NCI-H526 treated with DMSO at 0.1 percent for 48 hours (cell line): ENCODE measurements at places on chromosomes 7 and 10.

GRCh38 chr7:109898-110556 lies 82.3 kb upstream of the FAM20C start:
- DNase-seq = no peak

GRCh38 chr10:48887982-48888381 lies 51.7 kb downstream of the LRRC18 start:
- no peak for DNase-seq

GRCh38 chr10:30750971-30751677 lies 121.6 kb upstream of the LYZL2 start:
- DNase-seq = no peak

GRCh38 chr10:3330663-3331062 lies 158.1 kb upstream of the PITRM1 start:
- no peak for DNase-seq

GRCh38 chr7:139721417-139721816 lies 56.4 kb downstream of the HIPK2 start:
- no peak for DNase-seq

GRCh38 chr7:141370650-141371049 lies 180.6 kb upstream of the AGK start:
- DNase-seq = no peak

DNA sequence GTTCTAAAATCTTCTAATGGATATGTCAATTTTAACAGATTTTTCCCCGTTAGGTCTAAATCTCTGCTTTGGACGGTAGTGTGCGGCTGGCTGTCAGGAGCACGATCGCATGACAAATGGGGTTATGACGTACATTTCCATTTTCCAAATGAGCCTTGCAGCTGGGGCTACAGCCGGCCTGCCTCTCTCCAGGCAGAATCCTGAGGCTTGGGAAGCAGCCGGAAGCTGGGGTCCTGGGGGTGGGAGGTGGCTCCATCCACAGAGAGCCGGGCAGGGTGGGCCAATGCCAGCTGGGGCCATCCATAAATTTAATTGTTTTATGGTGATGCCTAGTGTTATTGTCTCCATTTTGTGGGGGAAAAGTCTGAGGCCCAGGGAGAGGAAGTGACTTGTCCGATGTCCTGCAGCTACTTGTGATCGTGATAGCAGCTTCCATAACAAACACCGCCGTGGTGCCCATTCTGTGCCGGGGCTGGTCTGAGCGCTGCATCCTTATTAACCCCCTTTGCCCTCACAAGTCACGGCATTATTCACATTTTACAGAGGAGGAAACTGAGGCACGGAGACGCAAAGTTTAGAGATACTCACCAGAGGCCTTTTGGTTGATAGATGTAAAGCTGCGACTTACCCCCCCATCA lies 53.0 kb upstream of the EBF3 start:
- DNase-seq = no peak

DNA sequence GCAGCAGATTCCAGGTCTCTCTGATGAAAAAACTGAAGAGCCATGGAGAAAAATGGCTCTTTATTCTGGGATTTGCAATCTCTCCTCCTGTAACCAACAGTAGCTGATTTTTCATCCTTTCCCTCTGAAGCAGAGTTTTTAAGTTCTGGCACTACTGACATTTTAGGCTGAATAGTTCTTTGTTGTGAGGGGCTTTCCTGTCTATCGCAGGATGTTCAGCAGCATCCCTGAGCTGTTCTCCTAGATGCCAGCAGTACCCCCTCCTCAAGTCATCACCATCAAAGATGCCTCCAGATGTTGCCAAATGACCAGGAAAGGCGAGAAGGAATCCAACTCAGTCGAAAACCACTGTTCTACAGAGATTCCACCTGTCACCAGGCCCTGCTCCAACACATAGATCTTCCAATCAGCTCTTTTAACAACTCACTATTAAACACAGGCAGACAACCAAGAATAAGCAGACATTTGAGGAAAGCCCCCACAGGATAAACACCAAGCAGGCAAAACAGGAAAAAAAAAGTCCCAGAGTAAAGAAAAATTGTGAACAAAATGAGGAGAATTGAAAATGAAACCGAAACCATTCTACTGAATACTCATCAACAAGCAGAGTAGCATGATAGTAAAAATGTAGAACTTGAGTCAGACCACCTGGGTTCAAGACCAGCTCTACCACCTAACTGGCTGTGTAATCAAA lies 124.8 kb downstream of the MPP7 start:
- no peak for DNase-seq

GRCh38 chr10:101856626-101857025 lies 13.0 kb upstream of the KCNIP2 start:
- DNase-seq = no peak

DNA sequence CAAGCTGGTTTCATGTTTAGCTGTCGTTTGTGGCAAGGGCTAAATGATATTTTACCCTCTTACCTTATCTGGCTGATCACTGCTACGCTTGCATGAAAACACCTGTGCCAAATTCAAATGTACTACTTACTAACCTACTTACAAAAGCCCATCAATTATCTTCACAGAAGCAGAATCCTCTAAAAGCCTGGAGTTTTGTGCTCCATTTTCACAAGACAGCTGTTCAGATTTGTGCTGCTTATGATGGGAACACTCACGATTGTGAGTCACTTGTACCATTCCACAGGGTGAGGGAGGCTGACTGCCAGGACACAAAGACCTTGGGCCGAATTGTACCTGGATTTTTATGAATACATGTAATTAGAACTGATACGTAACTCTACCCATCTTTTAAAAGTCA lies 245.0 kb upstream of the NPY start:
- peak; percentile 12 for DNase-seq

- peak; percentile 22 for DNase-seq
Observed at GRCh38 chr7:33108554-33109004, 625 bp downstream of the RP9 start.

DNA sequence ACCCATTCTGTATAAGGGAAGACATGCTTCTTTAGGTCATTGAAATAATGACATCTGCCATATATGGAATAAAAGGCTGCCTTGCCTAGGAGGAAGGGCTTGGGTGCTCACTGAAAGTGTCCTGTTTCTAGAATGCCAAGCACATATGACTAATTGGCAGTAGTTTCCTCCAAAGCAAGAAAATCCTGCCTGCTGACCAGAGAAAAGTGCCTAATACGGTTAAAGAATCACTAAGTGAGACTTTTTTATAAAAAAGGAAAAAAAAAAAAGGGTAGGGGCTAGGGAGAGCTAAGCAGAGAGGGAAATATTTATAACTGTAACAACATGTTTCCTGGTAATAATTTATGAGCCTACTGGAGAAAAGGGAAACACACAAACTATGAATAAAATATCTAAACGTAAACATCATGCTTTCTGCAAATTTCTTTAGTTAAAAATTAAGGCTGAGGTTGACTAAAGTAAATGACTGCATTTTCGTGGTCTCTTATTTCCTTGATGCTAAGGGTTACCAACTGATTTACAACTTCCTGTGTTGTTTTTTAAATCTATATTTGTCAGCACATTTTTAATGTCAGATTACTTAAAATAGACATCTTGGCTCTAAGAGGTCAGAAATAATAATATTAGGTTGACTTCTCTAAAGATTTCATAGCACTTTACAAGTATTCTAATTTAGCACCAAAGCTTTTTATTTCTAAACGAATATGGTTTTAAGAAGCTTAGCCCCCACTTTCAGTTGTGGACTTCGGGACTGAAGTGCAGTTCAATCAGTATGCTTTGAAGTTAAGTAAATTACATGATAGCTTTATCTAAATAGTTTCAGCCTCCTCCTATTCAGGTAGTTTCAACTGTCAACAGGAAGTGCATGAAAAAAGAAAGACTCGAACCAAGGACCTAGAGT lies 89.6 kb downstream of the CABCOCO1 start:
- no peak for DNase-seq

GRCh38 chr7:155131090-155131489 lies 61.0 kb downstream of the HTR5A start:
- DNase-seq = no peak

GRCh38 chr7:4951903-4952636 lies 6.9 kb downstream of the MMD2 start:
- no peak for DNase-seq

DNA sequence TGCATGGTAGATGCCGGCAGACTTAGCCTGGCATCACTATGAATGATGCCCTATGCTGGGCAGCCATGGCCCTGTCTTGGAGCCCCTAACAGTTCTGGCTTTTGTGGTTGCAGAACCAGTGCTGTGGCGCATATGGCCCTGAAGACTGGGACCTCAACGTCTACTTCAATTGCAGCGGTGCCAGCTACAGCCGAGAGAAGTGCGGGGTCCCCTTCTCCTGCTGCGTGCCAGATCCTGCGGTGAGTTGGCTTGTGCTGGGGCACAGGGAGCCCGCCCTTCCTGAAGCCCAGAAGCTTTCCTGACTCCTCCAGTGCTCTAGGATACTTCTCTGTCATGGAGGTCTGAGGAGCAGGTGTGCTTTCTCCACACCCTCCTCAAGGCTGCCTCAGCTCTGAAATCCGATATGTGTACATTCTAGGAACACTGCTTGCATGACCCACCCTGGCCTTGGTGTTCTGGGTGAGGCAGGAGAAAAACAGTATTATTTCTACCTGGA lies 25.6 kb upstream of the SH2D4B start:
- DNase-seq = no peak

- no peak for DNase-seq
Observed at GRCh38 chr10:33136781-33137180, 178.8 kb upstream of the ITGB1 start.

DNA sequence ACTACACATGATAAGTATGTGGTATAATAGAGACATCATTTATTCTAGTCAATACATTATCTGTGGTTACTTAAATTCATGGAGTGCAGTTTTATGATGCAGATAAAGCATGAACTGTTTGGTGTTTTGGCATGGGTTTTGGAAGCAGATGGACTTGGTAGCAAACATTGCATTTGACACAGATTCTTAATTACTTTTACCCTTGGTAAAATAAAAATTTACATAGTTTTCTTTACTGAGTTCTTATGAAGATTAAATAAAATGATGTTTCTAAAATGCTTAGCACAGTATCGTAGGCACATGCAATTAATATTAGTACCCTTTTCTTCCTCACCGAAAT lies 92.0 kb downstream of the ABCA13 start:
- no peak for DNase-seq

- no peak for DNase-seq
Observed at GRCh38 chr10:126640401-126640800, 30.1 kb downstream of the C10orf90 start.

DNA sequence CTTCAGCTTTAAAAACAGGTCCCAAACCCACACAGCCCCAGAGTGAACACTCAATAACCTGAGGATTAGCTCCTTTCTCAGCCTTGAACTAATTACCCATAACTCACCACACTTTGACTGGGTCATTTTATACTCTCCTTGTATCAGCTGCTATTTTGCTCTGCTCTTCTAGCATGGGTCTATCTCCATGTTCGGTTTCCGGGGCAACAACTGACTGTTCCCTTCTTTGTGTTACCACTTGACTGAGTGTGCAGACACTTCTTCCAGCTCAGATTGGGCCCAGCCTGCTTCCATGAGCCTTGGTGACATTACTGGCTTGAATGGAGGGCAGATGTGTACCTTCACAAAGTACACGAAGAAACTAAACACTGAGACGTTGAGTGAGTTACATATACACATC lies 31.5 kb upstream of the PRPS1L1 start:
- no peak for DNase-seq

DNA sequence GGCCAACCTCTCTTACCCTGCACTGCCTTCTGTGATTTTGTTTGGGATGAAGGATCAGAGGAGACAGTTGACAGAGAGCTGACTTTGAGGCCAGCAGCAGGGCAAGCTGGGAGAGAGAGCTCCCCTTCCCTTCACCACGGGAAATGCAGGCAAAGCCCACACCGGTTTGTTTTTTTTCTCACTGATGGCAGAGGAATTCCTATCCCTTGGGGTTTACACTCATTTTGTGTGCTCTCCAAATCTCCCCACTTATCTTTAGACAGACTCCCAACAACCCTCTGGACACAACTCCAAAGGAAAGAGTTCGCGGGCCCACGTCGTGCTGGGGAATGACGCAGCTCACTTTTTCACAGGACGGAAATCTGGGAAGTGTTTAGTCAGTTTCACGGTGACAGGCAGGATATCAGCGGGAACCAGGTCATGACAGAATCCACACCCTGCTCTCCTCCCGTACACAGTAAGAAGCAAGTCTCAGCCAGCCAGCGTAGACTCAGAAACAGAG lies 68.3 kb upstream of the FAM171A1 start:
- DNase-seq = no peak

DNA sequence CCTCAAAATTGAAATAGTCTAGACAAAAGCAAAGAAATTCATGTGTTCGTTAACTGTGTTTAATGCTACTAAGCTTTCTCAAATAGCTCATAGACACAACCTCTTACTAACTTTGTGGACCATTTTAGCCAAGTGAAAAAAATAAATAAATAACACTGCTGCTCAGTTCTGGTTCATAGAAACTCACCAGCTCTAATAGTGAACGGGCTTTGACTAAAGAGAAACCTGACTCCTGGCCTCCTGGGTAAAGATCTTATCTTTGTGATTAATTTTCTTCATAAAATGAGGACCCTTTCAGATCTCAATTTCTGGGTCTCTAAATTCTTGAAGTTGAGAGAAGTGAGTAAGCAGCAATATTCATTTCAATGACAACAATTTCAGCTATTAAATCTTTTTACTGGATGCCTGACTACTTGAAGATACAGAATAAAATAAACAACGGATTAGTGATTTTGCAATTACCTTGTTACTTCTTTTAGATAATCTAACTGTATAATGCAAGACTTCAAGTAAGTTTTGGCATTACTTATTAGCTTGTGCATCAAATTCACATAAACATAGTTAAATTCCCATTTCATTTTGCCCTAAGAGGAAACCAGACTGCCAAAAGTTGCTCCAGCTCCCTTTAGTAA lies 3.1 kb downstream of the CADPS2 start:
- DNase-seq = peak; percentile 17

DNA sequence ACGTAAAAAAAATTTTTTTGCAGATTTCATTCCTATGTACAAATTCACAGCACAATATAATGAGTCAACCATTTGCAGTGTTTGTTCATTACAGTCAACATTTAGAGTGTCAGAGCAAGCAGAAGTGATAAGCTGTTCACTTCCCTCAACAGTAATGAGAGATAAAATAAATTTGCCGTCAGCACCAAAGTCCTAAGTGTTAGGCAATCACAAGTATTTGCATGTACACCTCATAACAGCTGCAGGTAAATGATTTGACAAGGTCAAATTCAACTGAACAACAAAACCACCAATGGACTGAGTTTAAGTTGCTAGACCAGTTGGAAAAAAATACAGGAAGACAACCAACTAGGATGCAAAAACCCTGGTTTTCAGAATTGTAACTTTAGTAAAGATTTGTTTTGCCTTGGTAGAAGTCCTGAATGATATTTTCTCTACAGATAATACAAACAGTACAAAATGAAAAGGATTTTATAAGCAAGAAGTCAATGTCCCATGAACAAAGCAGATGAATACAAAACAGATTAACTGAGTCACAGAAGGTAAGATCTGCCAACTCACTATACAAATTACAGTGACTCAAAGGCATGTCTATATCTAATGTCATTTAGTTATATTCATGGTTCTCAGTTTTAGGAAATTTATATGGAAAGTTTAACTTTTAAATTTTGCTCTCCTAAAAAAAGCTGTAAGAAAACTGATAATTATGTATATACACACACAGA lies 10.4 kb downstream of the RAPGEF5 start:
- DNase-seq = peak; percentile 90

GRCh38 chr7:130904031-130904757 lies 170.2 kb upstream of the KLF14 start:
- no peak for DNase-seq
